ENCODE measurements at places on chromosomes 2 and 18.

DNA sequence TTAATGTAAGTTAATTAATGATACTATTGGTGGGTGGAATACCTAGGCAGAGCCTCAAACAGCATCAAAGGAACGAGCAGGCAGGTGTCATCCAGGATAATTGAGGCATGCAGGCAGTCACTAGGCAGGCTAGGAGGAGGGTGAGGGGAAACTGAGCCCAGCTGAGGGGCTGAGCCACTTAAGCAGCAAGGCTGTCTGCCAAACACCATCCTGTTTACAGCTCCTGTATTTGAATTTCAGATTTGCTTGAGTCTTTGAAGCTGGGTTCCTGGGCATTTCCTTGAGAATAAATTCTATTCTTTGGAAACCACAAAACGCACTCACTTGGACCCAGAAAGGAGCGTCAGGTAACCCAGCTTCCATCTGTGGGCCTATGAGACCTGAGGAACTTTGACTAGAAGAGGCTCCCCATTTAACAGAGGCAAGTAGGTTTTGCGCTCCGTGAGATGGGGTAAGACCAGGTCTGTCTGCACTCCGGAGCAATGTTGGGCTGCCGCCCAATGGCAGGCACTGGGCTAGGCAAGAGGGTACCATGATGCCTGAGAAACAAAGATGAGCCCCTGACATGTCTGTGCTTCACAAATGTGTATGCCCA, 2.0 kb downstream of the EDAR start:
- DNase-seq: no peak

DNA sequence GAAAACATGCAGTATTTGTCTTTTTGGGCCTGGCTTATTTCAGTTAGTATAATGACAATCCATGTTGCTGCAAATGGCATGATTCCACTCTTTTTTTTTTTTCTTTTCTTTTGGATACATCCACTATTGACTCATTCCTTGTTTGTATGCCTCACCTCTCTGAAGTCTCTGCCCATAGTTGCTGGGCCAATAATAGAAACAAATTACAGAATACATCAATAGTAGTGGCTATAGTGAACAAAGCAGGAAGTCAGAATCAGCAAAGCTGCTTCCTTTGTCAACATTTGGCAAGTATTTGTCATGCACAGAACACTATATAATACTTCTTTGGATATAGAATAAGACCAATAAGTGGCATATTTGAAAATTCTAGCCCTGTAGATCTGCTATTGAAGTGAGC, 609.7 kb downstream of the STK39 start:
- DNase-seq: no peak

GRCh38 chr18:49460976-49461601, 644 bp upstream of the DYM start:
- DNase-seq: no peak

DNA sequence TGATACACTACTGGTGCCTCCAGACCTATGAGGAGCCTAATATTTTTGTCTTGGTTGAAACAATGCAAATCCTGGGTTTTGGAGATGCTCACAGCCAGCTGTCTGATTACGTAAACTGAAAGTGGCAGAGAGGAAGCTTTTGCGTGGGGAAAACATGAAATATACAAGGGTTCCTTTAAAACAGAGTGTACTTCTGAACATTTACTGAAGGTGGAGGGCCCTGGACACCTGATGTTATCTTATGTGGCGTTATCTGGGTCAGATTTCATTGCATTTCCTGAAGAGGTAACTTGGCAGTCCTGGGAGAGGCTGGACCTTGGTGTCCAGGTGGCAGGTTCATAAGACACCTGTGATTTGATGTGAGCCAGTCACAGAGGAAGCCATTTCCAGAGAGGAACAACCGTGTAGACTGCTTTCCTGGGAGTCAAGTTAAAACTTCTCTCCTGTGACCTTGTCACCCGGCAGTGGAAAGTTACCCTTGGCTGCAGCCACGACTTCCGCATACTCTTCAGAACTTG, 105.0 kb downstream of the NEDD4L start:
- no peak for DNase-seq

- DNase-seq: no peak
Measured at GRCh38 chr2:96945014-96945413, 41.4 kb downstream of the FAM178B start.

DNA sequence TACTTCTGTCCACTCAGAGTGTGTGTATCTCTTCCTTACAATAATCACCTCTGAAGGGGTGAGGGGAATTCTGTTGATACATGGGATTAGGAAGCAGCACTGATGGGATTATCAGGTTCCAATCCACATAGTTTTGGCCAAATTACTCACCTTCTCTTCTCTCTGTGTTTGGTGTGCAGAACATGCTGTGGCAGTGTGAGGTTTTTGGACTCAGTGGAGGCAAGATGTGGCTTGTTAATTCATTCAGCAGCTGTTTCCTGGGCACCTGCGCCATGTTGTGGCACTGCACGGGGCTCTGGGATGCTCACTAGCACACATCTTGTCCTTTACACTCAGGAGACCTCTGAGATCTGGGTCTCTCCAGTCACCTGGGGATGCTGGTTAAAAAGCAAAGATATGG, 350.3 kb upstream of the HS6ST1 start:
- no peak for DNase-seq

DNA sequence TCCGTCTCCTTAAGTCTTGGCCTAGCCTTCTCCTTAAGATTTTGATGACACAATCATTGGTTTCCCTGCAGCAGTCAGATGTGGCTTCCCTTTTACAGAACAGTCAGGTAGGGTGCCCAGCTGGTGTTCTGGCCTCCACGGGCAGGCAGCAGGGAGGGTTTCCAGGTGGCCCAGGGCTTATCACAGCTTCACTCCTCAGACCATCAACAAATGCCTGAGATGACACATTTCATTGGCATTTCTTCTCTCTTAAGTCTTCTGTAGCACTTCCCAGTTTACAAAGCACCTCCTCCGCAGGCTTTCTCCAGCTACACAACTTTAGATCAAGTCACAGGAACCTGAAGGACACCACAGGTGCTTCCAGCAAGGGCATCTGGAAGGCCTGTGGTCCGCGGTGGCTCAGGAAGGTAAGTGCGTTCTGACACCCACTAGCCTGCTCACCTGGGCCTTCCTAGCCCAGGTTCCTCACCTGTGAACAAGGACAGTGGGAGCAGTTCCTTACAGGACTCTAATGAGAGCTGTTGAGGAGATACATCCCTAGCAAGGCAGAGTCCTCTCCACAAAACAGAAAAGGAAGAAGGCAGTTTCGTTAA, 37.6 kb downstream of the PTPN18 start:
- DNase-seq: no peak

DNA sequence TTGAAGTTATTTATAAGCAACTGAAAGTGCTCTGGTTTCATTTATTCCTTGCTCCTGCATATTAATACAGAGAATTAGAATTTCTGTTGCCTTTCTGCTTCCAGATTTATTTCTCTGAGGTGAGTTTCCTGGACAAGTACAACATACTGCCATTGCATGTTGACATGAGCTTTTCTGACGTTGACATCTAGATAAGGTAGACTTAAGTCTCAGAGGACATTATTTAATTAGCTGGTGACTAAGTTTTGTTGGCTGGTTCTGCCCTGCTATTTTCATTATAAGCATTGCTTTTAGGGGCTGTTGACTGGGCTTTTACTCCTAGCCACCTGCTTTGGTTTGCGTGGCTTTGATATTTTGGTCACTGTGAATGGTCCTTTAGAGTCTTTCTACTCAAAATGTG, 282.9 kb upstream of the SPRED2 start:
- DNase-seq: no peak

DNA sequence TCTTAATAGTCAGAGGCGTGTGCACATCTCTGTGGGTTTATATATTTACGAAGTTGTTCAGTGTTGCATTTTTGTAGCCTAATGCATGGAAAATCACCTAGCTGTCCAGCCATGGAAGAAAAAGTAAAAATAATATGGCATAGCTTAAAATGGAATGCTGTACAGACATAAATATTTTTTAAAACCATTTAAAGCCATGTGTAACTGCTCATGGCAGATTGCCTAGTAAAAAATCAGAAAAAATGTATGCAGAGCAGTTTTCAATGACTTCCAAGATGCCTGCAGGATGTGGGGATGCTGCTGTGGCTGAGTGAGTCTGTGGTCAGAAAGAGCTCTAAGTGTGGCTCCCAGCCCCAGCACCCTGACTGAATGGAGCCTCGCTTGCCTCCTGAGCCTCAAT, 64.8 kb upstream of the ALKAL2 start:
- no peak for DNase-seq

GRCh38 chr2:1741851-1742250, 2.5 kb downstream of the PXDN start:
- no peak for DNase-seq

DNA sequence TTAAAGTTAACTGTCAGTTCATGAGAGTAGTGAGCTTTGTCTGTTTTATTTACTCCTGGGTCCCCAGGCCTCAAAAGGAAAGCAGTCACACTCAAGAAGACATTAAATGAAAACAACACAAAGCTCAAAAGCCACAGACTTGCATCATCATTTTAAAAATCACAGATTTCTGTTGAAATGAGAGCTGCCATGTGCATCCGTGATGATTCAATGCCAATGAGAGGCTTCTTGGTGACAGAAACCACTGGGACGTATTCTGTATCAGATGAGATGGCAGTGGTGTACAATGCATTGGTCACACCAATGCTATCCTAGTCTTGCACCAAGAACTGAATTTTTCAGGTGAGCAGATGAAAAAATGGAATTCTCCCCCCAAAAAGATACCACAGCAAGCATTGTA, 204.8 kb downstream of the ANAPC1 start:
- no peak for DNase-seq

DNA sequence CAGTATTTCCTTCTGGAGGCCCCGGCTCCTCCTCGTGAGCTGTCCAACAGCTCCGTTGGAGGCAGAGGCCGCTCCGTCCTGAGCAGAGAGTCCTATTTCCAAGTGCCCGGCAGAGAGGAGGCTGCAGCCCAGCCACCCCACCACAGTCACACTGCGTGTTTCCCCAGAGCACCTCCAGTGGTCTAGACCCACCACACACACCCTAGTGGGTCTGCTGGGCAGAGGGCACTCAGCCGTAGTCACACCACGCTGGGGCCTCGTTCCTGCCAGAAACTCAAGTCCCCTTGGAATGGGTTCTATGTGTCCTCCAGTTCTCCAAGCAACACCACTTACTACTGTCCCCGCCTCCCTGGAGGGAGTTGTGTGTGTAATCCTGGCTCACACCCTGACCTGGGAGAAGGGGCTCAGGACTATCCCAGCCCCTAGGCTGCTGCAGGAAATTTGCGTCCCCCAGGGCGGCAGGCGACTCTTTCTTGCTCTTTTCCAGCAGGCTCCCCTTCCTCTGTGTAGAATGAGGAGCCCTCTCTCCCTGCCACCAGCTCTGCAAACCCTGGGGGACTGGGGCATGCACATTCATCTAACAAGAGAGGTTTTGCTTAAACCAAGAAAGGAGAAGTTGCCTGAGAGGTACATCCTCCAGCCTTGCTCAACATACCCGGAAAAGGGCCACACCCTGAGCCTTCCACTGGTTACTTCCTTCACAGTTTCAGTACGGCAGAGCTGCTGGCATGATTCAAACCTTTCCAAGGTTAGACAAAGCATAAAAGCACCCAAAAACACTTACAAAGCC, 114.1 kb downstream of the NDUFA10 start:
- no peak for DNase-seq

- no peak for DNase-seq
Measured at GRCh38 chr2:72694715-72695496, 130.9 kb downstream of the EXOC6B start.

DNA sequence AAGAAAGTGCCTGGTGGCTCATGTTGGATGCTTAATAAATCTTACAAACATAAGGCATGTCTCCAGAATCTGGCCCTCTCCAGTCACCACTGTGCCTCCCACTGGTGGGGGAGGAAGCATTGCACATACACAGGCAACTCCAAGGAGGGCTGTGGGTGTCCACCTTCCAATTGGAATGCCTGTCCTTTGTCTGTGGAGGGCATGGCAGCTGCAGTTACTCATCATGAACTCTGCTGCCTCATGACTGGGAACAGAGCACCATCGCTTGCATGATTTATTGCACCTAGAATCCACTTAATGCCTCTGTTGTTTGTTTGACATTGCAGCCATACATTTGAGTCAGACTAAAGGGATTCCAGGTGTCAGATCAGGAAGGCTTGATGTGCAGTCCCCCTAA, 278.9 kb downstream of the PRKCE start:
- no peak for DNase-seq

DNA sequence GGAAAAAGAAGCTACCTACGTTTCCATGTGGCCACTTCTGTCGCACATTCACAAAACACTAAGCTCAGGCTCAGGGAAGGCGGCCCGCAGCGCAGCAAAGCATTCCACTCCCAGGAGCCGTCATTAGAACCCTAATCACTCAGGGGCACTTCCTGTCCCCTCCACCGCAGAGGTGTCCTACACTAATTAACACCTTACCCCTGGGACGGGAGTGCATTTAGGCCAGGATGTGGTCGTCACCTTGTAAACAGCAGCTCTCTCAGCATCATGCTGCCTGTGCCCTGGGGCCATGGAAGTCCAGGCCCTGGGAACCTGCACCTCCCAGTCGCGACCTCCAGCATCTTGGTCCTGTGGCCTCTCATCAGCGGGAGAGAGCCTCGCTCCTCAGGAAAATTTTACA, 359.8 kb upstream of the SALL3 start:
- DNase-seq: no peak

GRCh38 chr18:79598633-79599175, 80.9 kb upstream of the CTDP1 start:
- DNase-seq: no peak

DNA sequence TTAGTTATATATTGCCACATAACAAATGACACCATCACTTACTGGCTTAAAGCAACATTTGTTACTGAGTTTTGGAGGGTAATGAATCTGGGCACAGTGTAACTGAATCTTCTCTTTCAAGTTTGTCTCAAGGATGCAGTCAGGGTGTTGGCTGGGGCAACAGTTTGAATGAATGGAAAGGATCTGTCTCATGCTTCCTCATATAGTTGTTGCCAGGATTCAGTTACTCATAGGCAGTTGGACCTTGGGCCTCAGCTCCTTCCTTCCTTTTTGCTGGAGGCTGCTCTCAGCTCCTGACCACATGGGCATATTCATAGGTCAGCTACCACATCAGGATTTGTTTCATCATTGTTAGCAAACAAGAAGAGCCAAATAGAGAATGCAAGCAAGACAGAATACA, 466.1 kb upstream of the MC4R start:
- DNase-seq: no peak

DNA sequence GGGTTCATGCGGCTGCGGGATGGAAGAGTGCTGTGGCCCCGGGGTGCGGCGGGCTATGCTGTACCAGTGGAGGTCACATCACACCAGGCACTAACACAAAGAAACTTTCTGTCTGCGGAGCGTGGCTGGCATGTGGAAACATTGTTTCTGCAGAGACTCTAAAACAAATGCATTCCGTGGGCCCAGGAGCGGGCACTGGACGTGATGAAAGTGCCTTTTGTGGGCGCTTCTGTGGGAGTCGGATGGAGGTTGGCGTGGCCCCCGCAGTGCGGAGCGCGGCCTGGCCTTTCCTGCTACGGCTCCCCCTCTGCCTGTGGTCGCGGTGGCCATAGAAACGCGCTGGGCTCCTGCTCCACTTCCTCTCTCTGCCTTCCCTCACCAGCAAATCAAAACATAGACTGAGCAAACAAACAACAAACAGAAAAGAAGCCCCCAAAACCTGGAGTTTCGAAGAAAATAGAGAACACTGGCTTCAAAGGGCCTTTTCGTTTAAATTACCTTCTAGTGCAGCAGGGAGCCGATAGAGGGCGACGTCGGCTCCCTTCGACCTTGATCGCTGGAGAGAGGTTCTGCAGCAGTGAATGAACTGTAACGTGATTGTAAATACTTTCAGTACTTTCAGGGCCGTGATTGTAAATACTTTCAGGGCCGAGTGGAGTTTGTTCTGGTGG, 51.4 kb downstream of the KIF5C start:
- DNase-seq: peak; percentile 24

- DNase-seq: no peak
Measured at GRCh38 chr2:148674063-148675020, 29.8 kb downstream of the EPC2 start.

GRCh38 chr2:53880756-53881155, 21.0 kb upstream of the GPR75 start:
- no peak for DNase-seq
